Stimulated activated CD4-positive, alpha-beta T cell treated with anti-CD3 and anti-CD28 coated beads, Interleukin-1b, Interleukin-23, amount 100 ng/mL, for 4 hours (primary cell): ENCODE measurements at places on chromosomes 1 and 21.

- no peak for DNase-seq
Observed at GRCh38 chr1:113950908-113951307, 21.8 kb downstream of the HIPK1 start.

DNA sequence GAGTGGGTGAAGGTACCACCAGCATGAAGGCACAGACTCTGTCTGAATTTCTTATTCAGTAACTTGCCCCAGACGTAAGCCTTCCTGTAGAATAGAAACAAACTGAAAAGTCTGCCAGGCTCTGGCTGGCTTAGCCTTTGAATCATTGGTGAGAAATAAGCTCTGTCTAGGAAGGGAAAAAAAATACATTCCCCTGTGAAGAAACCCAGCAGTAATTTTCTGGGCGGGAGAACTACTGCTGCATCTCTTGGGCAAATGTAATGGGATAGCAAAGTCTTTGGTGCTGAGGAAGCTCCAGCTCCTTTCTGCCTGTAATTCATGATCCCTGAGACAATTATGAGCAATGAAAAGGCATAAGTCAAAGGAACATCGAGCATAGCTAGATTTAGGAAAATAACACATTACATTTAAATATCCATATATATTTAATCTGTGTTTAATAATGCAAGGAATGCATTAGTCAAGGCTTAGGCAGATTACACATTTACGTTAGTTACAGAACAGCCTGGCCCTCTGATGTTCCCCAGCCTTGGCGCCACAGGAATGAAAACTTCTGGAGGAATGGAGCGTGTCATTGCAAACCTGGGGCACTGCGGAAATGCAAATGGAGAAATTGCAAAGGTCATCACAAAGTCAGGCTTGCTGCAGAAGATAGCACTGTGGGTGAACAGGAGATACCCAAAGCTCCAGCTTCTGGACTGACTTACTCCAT, 216.3 kb upstream of the CAMK1G start:
- DNase-seq: no peak

DNA sequence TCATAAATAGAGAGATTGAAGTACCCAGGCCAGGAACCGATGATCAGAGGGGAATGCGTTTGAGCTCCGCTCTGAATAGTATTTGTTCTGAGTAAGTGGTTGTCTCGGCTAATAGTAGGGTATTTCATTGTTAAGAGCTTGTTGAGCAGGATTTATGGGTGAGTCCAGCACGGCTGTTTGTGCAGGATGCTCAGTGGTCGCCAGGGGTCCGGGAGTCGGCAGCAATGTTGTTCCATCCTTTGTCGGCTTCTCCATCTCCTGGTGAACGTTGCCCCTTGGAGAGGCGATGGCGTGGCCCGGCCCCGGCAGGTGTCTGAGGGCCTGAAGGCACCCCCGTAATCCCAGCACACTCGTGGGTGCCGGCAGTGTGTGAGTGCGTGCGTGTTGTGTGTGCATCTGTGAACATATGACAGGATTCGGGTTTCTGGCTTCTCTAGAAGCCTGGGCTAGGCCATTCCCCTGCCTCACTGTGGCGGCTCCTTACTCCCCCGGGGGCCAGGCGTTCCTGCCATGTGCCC, 160.8 kb upstream of the ARHGEF16 start:
- DNase-seq: no peak

DNA sequence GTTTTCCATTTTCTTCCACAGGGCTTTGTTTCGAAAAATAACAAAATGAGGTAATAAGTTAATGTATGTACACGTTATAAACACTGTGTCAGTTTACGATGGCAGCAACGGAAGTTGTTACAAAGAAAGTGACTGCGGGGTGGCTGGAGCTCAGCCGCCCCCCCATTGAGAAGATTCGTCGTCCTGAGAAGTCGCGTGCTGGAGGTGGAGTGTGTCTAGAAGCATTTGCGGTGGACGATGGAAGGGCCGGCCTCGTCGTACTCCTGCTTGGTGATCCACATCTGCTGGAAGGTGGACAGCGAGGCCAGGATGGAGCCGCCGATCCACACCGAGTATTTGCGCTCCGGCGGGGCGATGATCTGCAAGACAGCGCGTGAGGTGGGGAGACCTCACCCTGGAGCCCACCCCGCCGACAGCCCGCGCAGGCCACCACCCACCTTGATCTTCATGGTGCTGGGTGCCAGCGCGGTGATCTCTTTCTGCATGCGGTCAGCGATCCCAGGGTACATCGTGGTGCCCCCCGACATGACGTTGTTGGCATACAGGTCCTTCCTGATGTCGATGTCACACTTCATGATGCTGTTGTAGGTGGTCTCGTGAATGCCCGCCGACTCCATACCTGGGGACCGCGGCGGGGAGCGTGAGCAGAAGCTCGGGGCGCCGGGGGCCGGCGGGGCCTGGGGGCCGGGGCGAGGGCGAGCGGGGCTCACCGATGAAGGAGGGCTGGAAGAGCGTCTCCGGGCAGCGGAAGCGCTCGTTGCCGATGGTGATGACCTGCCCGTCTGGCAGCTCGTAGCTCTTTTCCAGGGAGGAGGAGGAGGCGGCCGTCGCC, 2.4 kb downstream of the ACTA1 start:
- no peak for DNase-seq

- no peak for DNase-seq
Observed at GRCh38 chr1:234699795-234700665, 90.1 kb upstream of the IRF2BP2 start.

- no peak for DNase-seq
Observed at GRCh38 chr1:116668277-116668676, 744 bp upstream of the IGSF3 start.

DNA sequence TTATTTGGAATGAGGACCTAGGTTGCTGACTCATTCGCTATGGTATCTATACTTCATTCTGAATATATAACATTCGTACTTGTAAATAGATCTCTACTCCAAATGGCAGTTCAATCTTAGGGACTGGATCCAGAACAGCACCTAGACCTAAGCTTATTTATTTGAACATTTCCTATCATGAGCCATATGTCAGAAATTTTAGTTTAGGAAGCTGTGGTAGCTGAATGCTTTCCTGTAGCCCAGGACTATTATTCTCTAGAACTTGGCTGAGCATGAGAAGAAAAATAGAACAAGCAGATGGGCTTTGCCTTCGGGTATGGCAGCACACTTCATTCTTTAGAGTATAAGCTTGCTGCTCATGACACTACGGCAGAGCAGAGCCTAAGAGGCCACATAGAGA, 1114.4 kb upstream of the B3GALT2 start:
- DNase-seq: no peak

GRCh38 chr1:7813677-7814373, 29.7 kb downstream of the PER3 start:
- no peak for DNase-seq

DNA sequence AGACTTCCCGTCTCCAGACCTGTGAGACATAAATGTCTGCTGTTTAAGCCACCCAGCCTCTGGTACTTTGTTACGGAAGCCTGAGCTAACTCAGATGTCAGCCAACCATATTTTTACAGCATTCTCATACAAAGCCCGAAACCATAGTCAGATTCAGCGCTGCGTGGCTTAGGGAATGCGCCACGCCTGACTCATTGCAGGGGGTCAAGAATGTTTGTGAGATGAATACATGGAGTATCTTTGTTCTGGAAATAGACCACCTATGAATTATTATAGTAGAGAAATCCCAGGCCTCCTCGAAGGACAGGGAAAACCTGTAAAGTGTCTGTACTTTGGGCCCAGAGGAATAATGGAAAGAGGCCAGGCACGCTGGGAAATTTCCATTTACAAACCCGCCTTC, 434.8 kb downstream of the CAMTA1 start:
- no peak for DNase-seq

- DNase-seq: no peak
Observed at GRCh38 chr1:48030696-48031365, 33.6 kb upstream of the TRABD2B start.

- DNase-seq: no peak
Observed at GRCh38 chr1:39380036-39380435, 111.4 kb upstream of the BMP8A start.

- no peak for DNase-seq
Observed at GRCh38 chr1:3987669-3988235, 87.7 kb upstream of the C1orf174 start.

DNA sequence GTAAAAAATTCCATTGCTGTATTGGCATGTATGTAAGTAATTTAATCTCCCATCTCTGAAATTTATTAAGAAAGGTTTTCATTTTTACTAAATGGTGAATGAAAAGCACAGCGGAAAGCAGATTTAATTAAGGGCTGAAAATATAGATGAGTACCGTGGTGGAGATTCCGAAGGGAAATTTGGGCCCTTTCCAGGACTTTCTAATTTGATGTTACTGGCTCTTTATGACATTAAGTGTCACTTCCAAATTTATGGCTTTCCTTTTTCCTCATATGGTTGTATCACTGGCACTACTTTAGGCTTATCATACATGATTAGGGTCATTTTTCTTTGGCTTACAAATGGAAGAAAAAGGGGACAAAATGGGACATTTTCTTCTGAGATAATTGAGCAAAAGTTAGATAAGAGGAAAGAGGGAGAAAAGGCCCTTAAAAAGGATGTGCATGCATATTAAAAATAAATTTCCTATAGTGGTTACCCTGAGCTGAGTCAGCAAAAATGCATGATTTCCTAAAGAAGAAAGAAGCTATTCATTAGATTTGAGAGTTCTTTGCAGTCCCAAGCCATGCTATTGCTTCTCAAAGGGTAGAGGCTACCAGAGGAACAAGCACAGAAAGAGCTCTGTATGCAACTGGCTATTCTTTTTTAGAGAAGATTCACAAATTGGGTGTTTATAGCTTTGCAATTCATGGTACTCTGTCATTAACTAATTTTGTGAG, 74.9 kb upstream of the CNIH3 start:
- DNase-seq: no peak

- DNase-seq: no peak
Observed at GRCh38 chr1:163258181-163258580, 55.5 kb upstream of the RGS5 start.

- DNase-seq: no peak
Observed at GRCh38 chr1:34842952-34843371, 16.6 kb downstream of the SMIM12 start.

GRCh38 chr1:171247501-171247900, 793 bp upstream of the FMO1 start:
- no peak for DNase-seq
